ENCODE measurements at places on chromosomes 5 and 9.

DNA sequence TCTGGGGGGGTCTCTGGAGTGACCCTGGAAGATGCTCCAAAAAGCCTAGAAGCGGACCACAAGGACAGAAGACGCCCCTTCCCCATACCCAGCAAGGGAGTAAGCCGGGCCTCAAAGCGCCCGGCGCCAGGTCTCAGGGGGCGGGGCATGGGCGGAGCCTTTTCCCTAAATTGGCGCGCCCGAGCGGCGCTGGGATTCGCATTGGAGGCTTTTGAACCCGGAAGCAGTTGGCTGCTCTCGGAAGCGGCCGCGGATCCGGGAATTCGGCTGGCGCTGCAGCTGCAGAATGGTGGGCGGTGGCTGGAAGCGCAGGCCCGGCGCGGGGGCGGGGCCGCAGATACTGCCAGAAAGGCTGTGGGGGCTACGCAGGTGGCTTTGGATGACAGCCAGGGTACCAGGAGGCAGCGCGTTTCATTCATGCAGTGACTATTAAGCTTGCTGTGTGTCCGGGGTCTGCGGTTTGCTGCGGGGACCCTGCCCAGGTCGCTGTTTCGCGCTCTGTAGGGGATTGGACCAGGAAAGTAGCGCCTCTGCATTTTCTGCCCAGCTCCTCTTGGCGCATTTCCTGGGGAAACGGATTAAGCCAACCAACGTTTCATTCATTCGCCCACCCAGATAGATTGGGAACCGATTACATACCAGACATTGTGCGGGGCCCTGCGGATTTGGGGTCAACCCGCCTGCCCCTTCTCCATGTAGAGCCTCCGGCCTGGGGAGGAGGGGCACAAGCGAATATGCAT is 83.0 kb upstream of the FREM1 start:
- peak; percentile 86 for DNase-seq

DNA sequence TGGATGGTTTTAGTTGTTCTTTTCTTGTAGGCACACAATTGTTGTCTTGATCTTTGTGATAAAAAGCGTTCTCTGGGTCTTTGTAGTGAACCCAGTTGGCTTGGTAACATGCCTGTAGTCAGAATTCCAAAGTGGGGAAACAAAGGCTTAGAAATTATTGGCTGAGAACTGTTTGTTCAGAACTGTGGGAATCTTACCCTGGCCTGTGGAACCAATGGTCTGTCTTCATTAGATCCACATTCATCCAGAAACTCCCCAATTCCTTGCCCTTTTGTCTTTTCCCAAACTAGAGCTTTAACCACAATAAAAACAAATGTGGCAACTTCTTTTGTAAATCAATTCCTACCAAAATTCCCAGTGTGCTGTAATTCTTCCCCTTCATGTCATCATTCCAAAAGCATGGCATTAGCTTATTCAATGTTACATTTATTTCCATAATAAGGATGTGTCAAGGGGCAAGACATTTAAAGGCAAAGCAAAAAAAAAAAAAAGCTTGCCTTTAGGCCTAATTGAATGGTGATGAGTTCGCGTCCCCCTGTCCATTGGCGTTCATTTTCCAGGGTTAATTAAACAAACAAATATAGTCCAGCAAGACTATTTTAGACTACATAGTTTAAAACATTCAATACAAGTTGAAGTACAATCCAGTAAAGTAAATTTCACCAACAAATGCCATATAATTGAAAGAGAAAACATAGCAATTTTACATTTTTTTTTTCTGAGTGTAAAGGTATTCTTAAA is 249.8 kb upstream of the ZNF608 start:
- no peak for DNase-seq

DNA sequence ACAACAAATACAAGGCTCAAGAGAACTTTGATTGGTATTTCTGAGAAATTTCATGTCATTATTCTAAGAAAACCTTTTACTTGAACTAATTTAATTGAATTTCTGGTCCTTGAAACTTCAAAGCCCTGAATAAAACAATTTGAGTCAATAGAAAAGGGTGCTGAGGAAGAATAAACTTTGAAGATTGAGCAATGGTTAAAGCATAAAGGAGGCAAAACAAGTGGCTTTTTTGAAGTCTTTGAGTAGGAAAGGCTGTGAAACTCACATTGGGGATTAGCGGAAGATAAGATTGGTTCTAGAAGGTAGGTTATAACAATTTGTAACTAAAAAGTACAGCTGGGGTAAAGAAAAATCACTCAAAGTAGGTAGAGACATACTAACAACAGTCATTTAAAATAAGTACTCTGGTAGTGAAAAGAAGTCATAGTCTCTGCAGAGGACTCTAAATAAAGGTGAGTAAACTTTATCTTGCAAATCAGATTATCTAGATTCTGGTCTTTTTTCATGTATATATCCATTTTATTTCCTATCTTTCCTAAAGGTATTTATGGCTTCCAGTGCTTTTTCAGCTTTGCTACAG is 6.4 kb upstream of the PLPP1 start:
- no peak for DNase-seq

- DNase-seq: no peak
These were observed 18.9 kb upstream of the CLINT1 start for GRCh38 chr5:157877821-157878220.

DNA sequence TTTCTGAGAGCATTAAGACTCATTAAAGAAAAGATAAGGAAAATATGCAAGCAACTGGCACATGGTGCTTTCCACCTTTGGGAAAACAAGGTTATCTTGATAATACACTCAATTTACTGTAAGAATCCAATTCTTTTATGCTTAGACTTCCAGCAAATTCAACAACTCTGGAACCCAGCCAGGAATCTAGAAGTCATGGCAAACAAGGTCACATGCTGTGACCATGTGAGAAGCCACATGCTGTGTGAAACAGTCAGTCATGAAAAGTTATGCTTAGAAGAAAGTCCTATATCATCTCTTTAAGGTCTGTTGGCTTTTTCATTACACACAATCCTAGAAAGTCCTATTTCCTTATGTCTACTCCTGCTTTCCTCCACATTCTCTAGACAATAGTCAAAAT is 581.8 kb upstream of the C9orf72 start:
- no peak for DNase-seq

GRCh38 chr5:91797576-91797975 is 414.5 kb upstream of the ARRDC3 start:
- no peak for DNase-seq

DNA sequence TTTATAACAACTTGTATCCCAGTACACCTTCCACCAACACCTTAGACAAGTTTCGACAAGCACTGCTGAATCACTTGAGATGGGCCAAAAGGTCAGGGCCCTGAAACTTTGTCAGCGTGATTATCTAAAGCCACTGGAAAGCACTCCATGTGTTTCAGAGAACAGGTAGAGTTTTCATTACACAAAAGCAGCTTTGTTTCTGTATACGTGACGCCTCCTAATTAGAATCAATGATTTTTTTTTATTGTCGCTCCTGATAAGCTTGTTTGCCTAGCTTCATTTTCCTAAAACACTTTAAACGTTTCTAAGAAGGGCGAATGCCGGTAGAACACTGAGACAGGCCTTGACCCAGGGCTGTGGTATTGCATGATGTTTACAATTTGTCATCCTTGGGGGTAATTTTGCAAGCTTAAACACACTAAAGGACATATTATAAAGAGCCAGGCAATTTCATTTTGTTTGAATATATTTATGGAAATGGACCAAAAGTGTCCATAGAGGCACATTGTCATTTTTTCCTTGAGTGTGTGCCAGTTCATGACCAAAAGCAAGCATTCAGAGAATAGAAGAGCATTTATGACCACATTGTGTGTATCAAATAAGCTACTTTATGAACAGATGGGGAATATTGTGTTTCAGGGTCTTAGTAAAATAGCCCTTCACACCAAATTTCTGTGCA is 193.6 kb downstream of the GLIS3 start:
- DNase-seq: no peak

GRCh38 chr9:121878271-121878822 is 214.8 kb downstream of the TTLL11 start:
- DNase-seq: no peak

DNA sequence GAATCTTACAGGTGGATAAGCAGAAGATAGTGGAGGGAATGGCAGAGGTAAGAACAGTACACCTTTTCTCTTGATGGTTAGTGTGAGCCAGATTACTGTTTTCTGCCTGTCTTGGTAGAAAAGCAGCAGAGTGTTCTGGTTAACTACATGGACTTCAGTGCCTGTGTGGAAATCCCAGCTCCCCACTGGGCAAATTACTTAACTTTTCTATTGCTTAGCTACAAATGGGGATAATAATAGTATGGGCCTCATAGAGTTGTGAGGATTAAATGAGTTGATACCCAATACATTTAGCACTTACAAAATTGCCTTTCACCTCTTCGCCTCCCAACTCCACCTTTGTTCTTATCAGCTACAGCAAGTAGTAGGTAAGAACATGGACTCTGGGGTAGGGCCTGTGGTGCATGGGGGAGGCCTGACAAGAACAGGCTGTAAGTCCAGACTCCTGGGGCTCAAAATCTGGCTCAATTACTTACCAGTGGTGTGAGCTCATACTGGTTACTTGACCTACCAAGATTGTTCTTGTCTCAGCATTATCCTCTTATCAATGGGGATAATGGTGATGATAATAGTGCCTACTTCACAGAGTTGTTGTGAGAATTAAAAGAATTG is 125.1 kb downstream of the LIFR start:
- no peak for DNase-seq

DNA sequence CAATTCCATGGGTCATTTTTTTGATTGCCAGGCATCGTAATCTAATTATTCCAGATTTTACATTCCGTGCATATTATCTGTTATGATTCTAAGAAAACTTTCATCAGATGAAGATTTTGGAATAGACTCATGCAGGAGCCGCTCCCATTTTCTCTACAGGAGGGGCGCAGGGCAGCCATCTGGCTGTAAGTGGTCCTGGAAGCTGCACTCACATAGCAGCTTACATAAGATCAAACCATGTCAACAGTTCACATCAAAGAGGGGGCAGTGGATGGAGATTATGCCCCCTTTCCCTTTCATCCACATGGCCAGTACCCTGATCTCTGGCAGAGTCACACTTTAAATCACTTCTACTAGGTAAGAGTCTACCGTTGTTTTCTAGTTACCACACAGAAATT is 73.3 kb upstream of the PCA3 start:
- no peak for DNase-seq

DNA sequence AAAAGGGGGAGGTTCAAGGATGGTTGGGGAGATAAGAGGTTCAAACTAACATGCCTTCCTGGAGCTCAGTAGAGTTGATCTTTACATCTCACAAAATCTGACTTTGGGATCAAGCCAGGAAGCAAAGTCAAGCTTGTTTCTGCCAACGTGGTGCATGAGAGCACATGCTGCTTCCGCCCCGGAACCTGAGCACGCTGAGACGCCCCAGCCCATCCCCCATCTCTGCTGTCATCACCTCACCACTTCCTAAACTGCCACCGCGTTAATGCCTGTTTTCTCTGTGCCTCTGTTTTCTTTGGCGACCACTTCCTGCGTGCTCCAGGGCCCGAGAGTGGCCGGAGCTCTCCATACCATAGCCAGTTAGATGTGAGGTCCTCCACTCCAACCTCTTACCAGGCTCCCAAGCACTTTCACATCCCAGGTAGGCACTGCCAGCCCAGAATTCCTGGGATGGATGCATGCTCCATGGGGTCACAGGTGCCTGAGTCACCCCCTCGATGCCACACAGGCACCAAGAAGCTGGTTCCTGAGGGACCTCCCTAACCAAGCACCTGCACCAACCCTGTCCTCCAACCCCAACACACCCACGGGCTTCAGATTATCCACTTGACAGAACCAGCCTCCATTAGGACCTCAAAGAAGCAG is 31.2 kb upstream of the AFAP1L1 start:
- DNase-seq: no peak

GRCh38 chr5:53472720-53473510 is 7.5 kb upstream of the FST start:
- DNase-seq: no peak

DNA sequence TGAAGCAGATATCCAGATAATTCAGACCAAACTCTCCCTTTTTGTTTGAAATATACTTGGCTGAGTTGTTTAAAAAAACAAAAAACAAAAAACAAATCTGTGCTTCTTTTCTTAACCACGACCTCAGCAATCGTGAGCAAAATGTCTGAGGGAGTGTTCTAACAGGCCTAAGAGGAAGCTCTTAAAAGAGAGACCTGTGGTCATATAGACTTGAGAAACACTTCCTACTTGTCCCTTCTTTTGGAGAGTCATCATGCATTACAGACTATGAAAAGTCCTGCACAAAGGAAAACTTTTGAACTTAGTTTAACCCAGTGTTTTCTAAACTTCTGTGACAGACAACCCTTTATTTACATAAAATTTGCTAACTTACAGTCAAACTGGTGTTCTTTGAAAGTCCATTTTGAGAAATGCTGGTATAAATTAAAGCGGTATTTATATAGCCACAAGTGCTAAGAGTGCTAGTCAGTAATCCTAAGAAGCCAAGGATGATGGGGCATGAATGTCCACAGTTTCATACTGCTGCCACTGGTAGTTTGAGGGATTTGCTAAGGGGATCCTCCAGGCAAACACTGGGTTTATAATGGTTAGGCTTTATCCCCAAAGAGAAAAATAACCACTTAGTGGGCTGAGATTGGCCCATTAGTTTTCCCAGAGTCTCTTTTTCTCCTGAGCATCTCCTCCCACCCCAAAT is 199.8 kb downstream of the LRRC70 start:
- no peak for DNase-seq

DNA sequence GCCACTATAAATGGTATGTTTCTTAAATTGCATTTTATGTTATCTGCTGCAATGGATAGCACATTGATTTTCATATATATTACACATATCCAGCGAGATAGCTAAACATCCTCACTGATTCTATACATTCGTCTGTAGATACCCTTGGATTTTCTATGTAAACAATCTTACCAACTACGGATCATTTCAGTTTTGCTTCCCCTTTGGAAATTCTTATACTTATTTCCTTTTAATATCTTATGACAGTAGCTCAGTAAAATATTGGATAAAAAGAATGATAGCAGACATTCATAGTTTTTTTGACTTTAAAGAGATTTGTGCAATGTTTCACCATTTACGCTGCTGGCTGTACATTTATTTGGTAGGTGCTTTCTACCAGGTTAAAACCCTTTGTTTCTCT is 254.9 kb downstream of the SYK start:
- DNase-seq: no peak

- DNase-seq: no peak
These were observed 41.8 kb downstream of the LMNB1 start for GRCh38 chr5:126818736-126819135.

DNA sequence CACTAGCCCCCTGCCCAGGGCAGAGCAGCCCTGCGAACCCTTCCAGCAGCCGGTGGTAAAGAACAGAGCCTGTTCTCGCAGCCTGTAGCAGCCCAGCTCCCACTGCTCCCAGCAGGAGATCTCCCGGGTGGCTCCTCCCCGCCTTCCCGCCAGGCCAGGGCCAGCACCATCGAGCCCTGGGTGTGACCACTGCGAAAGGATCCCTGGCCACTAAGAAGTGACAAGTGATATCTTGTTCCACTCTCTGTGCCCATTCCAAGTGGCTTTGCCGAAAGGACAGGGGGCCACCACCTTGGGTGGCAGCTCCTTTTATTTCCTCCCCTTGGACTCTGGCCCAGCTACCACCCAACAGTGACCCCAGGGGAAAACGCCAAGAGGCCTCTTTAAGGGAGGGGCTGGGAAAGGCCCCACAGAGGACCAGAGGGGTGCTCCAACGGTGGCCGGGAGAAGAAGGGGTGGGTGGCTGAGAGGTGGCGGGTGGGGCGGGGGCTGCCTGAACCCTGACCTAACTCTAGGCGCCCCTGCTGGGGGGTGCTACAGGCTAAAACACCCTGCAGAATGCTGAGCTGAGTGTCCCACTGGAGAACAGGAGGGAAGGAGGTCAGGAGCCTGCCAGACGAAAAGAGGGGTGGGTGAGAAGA is 1.6 kb downstream of the NACC2 start:
- DNase-seq: no peak

Data from NCI-H1694 (cell line).